T-cell (primary cell): ENCODE measurements at places on chromosomes 12 and 14.
A peak's percentile ranks its signal among the peaks of the same experiment; 100 is the strongest.

DNA sequence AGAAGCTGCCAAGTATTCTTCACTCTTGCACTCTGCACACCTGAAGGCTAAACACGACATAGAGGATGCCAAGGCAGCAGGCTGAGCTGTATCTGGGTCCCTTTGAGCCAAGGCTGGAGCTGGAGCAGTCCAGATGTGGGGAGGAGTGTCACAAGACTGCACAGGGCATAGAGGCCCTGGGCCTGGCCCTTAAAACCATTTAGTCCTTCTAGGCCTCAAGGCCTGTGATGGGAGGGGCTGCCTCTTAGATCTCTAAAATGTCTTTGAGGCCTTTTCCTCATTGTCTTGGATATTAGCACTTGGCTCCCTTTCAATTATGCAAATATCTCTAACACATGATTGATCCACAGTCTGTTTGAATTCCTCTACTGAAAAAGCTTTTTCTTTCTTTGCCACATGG lies 28.0 kb upstream of the C14orf132 start:
- DNase-seq = no peak

GRCh38 chr12:113980537-113981337 lies 14.6 kb upstream of the RBM19 start:
- DNase-seq = no peak

- no peak for DNase-seq
These were observed 157.5 kb upstream of the HIF1A start for GRCh38 chr14:61537563-61538463.

GRCh38 chr12:26617513-26617912 lies 215.5 kb downstream of the ITPR2 start:
- no peak for DNase-seq

- DNase-seq = peak; percentile 52
These were observed 751 bp downstream of the GDF11 start for GRCh38 chr12:55743406-55744339.

DNA sequence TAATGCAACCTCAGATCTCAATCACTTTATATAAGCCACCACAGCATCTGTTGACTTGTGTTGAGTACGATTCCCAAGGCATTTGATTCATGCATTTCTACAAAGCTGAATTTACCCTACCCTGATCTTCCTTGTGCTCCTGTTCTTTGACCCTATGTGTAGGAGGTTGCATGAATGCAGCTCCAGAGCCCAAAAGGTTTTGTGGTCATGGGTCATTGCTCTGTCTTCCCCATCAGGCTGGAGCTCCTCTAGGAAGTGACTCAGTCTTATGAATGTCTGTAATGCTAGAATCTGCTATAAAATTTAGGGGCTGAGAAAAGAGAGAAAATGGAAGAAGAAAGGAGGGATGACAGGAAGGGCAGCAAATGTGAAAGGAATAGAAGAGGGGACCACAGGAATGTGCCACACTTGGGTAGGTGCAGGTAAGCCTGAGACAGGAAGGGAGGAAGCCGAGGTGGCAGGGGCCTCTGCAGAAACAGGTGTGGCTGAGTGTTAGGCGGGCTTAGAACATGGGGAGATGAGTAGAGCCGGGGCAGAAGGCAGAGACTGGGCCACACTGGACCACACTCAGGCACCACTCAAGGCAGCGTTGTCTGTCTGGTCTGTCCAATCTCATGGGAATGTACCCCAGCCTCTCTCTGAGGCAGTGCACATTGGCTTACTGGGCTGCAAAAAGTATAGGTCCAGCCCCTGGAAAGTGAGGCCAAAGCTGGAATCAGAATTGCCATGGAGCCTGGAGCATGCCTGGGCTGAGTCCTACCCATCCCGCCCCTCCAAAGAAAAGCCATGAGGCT lies 334.1 kb downstream of the BCL11B start:
- no peak for DNase-seq

DNA sequence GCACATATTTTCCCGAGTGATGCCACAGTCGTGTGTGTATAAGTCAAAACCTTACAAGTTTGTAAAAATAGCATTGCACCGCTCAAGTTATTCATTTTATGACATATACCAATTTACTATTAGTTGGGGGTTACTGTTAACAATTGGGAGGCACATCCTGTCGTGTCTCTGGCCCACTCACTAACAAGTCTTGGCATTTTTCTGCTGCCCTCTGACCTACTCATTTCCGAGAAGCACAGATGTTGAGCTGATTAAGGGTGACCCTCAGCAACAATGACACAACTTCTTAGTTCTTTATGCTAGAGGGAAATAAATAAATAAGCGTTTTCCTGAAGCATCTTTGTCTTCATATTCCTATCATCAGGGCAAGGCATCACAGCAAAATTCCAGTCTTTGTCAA lies 6.8 kb upstream of the ATG14 start:
- no peak for DNase-seq

- no peak for DNase-seq
These were observed 68.1 kb upstream of the PLEKHG7 start for GRCh38 chr12:92634730-92635129.

GRCh38 chr14:95163132-95163531 lies 5.8 kb upstream of the DICER1 start:
- DNase-seq = no peak

DNA sequence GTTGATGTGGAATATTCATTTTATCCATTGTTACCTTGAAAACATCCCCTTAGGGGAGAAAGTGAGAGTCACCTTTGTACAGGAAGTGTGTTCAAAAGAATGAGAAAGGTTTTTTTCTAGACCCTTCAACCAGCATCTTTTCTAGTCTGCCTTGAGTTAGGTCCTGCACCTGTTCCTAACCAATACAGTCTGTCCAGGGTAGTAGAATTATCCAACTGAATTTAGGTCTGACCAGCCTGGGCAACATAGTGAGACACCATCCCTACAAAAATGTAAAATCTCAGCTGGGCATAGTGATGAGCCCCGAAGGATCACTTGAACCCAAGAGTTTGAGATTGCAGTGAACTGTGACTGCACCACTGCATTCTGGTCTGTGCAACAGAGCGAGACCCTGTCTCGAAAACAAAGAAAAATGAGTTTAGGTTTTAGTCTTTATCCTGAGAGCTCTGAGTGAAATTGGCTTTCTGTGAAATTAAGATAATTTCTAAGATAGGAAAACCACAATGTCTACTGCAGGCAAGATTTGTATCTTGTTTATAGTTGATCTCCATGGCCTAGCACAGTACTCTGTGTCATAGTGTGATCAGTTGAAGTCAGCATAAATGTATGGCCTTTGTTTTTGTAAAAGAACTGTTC lies 25.2 kb downstream of the ARHGAP5 start:
- no peak for DNase-seq

GRCh38 chr12:74889563-74890236 lies 319.9 kb downstream of the KCNC2 start:
- no peak for DNase-seq

DNA sequence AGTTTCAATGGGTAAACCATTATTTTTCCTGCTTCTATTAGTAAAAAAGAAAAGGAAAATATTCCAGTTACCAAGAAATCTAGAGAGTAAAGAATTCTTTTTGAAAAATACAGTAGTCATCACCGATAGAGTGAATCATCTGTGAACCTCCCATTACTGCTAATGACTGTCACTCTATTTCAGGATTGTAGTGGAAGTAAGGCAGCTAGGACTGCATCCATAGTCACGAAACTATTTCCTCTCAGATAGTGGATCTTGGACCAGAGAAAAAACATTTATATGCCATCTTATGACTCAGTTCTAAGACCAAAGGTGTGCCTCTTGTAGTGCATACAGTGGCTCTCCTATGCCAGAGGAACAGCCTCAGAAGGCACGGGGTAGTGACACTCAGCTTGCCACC lies 173.9 kb upstream of the PLEKHA5 start:
- DNase-seq = no peak

GRCh38 chr12:107469011-107469410 lies 216.6 kb upstream of the PWP1 start:
- DNase-seq = no peak

- no peak for DNase-seq
These were observed 118.8 kb downstream of the SLC6A15 start for GRCh38 chr12:84793558-84794367.

DNA sequence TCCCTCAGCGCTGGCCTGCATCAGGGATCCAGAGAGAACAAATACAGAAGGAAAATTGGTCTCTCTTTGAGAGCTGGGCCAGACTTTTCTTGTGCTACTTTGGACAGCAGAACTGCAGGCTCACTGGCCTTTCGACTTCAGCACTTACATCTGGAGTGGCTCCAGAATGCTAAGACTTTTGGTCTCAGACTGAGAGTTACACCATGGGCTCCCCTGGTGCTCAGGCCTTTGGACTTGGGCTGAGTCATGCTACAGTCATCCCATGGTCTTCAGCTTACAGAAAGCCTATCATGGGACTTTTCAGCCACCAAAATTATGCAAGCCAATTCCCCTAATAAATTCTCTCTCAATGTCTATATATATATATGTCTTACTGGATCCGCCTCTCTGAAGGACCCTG lies 9.0 kb upstream of the CD163 start:
- DNase-seq = no peak

GRCh38 chr14:53011053-53011462 lies 60.2 kb upstream of the FERMT2 start:
- DNase-seq = no peak

DNA sequence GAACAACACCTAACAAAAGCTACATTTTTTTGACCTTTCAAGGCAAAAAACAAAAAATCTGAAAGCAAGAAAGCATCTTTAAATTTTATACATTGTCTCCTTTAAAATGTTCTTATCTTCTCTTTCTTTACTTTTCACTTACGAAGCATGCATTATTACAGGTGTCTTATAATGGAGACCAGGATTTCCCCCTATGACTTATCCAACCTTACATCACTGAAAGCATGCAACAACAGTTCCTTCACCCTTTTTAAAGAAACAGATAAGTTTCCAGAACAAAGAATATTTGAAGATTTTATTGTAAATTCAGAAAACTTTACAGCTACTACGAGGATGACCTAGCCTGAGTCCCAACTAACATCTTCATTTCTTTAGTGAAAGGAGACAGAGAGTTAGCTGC lies 277.2 kb downstream of the AKAP6 start:
- DNase-seq = no peak

DNA sequence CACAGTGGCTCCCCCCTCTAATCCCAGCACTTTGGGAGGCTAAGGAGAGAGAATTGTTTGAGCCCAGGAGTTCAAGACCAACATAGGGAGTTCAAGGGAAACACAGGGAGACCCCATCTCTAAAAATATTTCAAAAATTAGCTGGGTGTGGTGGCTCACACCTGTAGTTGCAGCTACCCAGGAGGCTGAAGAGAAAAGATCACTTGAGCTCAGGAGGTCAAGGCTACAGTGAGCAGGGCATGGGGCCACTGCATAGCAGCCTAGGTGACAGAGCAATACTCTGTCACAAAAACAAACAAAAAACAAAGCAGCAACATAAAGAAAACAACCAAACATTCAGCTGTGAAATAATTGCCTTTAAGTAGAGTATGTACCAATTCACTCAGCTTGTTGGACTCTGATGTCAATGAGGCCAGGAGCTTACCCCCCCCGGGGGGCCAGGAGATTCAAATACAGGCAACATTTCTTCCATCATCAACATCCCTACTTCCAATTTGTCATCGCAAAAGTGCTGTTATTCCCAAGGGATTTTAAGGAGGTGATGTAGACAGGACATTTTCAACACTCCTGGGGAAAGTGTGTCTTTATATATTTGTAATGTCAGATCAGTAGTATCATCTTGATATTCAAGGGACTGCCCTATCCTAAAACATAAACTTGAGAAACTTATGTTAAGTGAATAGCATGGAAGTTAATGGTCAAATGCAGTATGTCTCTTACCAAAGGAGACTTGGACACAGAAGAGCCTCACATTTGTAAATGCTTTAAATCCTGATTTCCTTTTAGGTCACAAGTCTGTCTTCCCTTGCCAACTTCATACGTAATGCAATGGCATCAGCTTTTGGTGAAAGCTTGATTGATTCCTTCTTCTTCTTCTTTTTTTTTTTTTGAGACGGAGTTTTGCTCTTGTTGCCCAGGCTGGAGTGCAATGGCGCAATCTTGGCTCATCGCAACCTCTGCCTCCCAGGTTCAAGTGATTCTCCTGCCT lies 40.6 kb upstream of the AEBP2 start:
- no peak for DNase-seq

GRCh38 chr14:45785240-45785639 lies 532.2 kb upstream of the MIS18BP1 start:
- DNase-seq = no peak

GRCh38 chr12:69981881-69982475 lies 157.0 kb downstream of the MYRFL start:
- no peak for DNase-seq

DNA sequence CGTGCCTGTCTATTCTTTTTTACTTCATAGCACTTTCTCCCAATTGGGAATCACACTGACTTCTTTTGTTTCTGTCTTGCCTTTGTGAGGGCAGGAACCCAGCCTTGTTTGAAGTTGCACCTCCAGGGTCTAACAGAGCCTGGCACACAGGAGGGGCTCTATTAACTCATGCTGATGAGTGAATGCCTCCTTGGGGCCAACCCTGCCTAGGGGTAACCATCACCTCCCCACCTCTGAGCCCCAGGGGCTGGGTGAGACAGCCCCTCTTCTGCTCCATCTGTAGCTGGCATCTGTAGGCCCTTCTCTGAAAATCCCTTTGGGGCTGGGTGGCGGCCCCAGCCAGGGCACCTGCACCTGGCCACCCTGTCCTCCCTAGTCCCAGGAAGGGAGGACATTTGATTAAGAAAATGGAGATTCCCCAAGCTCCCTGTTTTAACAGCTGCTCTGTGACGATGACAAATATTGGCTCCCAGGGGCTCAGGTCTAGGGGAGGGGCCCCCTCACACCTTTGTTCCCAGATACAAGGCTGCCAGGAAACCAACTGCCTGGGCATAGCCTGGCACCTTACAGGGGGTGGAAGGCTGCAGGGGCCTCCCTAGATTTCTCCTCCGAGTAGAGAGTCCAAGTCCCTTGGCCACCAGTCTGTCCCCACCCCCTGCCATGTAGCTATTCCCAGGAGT lies 11.8 kb downstream of the TAMALIN start:
- no peak for DNase-seq
